ENCODE measurements at places on chromosomes 12 and 14.

GRCh38 chr12:26027401-26027800, 68.9 kb downstream of the RASSF8 start:
- no peak for DNase-seq

DNA sequence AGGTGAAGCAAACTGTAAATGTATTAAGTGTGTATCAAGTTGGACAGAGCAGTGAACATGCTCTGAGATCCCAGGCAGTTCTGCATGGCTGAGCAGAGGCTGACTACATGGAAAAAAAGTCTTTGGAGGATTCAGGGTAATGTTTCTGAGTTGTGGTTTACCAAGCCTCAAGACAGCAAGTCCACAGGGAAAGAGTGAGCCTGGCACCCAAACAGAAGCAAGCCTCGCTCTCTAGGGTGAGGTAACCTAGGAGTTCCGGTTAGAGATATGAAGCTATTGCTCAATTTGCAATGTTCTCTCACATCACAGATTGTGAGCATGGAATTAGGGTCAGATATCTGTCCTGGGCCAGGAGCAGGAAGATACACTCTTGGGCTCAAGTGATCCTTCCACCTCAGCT, 158.6 kb downstream of the MON2 start:
- no peak for DNase-seq

- no peak for DNase-seq
Observed at GRCh38 chr14:99781091-99781490, 12.1 kb upstream of the EML1 start.

- DNase-seq: no peak
Observed at GRCh38 chr12:17344649-17345048, 738.7 kb upstream of the LMO3 start.

DNA sequence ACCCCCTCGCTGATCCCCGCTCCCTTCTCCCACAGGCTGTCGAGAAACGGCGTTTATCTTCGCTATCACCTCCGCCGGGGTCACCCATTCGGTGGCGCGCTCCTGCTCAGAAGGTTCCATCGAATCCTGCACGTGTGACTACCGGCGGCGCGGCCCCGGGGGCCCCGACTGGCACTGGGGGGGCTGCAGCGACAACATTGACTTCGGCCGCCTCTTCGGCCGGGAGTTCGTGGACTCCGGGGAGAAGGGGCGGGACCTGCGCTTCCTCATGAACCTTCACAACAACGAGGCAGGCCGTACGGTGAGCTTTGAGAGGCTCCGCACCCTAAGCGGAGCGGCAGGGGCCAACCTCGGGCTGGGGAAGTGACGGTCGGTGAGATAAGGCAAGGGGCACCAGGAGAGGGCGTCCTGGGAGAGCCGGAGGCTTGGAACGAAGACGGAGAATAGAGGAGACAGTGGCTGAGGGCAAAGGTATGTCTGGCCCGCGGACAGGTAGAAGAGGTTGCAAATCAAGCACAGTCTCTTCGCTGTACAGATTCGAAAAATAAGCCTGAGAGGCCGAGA, 2.3 kb downstream of the WNT1 start:
- DNase-seq: no peak
